CD4-positive, alpha-beta T cell treated with Interleukin-10 for 1 hour (primary cell): ENCODE measurements at places on chromosomes 16 and 17.

- peak; percentile 40 for DNase-seq
Observed at GRCh38 chr17:4940555-4941318, 669 bp downstream of the RNF167 start.

DNA sequence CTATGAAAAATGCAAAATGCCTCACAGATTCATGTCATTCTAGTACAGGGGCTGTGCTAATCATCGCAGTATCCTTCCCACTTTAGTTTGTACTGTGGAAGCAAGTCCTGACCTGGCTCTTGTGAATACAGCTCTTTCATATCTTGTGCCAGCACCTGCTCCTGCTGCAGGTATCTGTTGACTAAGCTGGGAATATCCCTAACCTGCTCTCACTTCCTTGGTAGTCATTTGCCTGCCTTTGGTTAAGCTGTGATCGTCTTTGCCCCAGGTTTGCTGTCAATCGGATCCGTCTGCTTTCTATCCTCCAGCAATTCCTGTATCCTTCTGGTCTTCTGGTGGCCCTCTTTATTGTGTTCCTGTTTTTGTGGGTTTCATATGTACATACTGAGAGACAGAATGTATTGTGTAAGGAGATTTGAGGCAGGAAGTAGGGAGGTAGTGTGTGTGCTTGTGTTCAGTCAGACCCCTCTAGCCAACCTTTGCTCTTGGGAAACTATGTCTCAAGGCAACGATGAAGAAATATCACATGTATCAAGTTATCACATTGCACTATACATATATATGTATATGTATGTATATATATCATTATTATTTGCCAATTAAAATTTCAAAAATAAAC, 7.7 kb upstream of the GINS3 start:
- no peak for DNase-seq

- DNase-seq = peak; percentile 41
Observed at GRCh38 chr17:49843774-49844350, 4.0 kb downstream of the TAC4 start.

GRCh38 chr16:83533193-83533592, 274.6 kb upstream of the HSBP1 start:
- no peak for DNase-seq

- DNase-seq = no peak
Observed at GRCh38 chr17:11816409-11816808, 180.9 kb downstream of the ZNF18 start.

GRCh38 chr16:50932348-50932935, 190.6 kb downstream of the CYLD start:
- DNase-seq = no peak

DNA sequence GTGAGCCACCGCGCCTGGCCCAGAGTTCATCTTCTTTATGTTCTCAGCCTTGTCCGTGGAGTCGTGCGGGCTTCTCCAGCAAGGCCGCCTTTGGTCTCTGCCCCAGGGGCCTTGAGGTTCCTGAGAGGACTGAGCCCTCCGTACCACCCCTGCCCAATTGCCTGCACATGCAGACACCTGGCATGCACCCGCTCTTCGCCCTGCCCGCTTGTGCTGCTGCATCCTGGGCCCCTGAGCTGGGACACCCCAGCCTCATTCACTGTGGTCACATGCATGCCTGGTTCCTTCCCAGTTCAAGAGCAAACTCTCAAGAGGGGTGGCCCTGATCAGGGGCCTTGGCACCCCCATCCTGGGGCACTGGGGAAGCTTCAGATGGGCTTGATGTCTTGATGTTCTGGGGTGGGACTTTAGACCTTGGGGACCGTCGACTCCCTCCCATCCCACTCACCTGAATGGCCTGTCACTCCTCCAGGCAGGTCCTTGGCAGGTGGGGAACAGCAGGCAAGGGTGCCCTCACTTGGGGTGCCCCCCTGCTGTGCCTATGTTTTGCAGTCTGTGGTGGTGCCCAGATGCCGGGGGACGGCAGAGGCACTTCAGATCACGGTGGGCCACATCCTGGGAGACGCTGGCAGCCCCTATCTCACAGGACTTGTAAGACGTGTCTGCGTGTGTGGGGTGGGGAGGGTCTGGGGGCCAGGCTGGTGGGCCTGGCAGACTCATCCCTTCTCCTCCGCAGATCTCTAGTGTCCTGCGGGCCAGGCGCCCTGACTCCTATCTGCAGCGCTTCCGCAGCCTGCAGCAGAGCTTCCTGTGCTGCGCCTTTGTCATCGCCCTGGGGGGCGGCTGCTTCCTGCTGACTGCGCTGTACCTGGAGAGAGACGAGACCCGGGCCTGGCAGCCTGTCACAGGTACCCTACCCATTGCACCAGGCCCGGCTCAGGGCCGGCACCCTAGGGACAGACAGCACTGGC, 12.7 kb upstream of the SPNS2 start:
- DNase-seq = peak; percentile 49

DNA sequence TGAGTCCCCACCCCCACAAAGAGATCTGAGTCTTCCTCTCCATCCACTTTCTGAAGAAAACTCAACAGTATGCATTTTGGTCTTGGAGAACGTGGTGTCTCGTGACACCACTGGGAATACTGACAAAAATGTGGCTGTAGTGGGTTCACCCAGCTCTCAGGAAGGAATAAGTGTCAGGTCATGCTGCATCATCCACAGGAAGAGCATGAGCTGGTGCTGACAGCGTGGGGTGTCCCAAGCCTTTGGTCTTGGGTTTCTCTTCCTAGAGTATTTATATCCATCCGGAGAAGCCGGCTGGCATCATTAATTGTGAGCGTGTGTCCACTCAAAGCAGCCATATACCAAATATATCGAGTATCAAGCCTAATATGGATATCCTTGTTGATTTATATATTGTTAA, 55.9 kb downstream of the C17orf67 start:
- DNase-seq = no peak

DNA sequence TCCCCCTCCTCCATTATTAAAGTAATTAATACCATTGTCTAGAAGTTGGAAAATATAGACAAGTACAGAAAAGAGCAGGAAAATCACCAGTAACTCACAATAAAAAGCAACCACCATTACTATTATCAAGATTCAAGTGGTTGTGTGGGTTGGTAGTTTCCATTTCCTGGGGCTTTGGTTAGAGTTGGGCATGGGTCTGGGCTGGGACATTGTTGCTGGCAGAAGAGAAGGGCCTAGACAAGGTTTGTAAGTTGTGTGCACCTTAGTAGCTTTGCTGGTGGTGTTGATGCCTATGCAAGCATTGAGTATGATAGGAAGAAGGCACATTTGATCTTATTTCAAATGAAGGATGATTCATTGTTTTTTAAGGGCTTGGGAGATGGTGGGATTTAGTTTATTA, 25.4 kb upstream of the NFATC3 start:
- DNase-seq = no peak

DNA sequence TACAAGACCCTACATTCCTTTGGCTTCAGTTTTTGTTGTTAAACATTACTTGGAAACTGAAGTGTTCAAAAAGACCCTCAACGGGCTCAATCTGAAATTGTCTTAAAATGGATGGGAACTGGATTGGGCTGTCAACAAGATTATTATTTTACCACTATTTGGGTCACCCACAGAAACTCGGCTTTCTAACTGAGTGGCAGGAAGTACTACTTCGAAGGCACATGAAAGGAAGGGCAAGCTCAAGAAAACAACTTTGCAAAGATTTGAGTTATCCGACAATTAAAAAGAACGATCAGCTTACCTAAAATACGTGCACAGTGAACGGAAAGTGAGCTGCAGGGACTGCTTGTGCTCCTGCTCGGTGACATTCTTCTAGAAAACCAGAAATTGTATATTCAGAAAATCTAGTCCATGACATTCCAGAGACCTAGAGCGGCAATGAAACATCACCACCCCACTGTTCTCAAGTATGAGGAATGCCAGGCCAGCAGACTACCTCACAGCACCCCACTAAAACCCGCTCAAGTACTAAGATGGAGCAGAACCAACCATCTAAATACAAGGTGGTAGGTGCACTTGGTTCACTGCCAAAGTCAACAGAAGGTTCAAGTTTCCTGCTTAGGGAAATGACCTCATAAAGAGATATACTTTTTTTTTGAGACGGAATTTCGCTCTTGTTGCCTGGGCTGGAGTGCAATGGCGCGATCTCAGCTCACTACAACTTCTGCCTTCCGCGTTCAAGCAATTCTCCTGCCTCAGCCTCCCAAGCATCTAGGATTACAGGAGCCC, 60.5 kb downstream of the ZZEF1 start:
- DNase-seq = peak; percentile 10

DNA sequence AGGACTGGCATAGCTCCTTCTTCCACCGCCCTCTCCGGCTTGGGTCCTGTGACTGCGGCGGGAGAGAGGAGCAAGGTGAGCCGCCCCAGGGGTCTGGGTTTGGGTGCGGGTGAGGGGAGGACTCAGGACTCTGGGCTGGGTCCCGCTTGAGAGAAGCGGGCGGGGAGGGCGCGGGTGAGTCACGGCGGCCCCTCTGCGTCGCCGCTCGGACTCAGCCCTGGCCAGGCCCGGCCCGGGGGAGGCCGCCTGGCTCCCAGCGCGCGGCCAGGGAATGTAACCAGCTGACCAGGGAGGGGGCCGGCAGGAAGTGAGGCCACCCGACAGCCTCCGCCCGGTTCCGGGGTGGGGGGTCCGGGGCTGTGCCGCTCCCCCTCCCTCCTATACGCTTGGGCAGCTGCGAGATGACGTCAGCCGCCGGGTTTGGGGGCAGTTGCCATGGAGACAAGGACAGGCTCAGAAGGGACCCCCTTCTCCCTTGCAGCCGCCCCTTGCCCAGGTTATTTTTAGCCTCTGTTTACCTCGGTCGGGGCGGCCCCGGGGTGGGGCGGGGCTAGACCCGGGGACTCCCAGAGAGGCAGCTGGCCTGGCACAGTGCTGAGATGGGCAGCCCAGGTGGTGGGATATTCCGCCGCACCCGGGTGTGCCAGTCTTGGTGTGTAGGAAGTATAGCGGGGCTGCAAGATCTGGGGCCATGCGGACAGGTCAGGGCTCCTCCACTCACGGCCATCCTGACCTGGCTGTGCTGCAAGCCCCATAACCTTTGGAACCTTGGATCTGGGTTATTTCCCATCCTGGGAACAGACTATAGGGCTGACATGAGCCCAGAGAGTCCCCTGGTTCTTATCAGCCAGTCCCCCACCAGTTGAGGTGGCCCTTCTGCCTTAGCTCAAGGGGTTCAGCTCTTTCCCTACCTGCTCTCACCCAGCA, 1.6 kb downstream of the RIPOR1 start:
- peak; percentile 51 for DNase-seq

- no peak for DNase-seq
Observed at GRCh38 chr16:66752958-66753357, 1.5 kb upstream of the DYNC1LI2 start.

DNA sequence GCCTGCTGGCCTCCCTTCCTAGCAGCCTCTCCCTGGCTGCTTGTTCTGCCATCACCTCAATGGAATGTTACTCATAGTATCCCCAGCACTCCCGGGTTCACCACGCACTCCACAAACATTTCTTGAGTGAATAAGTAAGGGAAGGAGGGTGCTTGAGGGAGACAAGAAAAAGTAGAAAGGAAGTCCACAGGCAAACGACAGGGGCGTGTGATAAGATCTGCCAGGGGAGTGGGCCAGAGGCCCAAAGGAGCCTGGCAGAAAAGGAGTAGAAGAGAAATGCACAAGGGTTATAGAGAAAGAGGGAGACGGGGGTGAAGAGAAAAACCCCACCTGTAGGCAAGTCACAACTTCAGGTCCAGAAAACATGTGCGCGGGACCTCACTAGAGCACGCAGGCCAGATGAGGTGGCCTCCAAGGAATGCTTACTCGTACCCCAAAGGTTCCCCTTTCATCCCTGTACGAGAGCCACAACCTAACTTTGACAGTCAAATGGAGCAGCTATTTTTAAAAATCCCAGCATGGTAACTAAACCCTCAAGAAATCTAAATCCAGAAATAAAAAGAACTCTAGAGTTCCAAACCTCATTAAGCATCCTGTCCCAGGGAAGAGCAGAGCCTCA, 6.6 kb downstream of the ZDHHC7 start:
- DNase-seq = no peak

GRCh38 chr16:76278980-76279379, 1.8 kb downstream of the CNTNAP4 start:
- DNase-seq = no peak

- no peak for DNase-seq
Observed at GRCh38 chr16:82400046-82400445, 226.7 kb upstream of the CDH13 start.

- no peak for DNase-seq
Observed at GRCh38 chr17:52827526-52827925, 669.0 kb upstream of the CA10 start.
